ENCODE measurements at places on chromosomes 4 and X.

DNA sequence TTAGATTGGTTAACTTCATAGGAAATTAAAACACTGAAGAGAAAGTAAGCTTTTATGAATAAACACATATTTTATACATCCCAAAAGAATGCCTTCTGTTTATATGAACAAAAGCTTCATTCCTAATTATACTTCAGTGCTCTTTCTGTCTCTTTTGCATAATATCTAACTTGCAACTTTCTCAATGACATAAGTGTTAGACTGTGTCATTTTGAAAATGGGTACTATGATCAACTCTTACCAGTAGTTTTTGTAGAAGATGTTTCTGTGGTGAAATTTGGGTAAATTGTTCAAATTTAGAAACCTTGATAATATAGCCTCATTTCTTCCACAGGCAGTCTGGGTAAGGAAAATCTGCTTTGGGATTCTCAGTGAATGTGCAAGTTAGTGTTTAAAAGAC lies 991.4 kb downstream of the CCSER1 start:
- no peak for DNase-seq

DNA sequence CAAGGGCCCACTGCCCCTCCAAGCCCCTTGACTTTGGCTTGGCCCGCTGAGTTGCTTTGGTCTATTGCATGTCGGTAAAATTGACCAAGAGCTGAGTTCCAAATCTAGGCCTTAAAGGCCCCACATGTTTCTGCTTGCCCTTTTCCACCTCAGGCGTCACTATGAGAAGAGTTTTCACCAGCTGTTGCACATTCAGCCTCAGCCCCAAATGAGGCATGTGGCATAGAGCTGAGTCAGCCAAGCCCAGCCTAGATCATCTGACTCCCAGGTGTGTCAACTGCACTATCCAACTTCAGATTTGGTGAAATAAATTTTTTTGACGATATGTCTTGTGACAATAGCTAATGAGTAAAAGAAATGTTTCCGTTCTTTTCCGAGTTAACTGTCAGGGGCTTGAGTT lies 424.5 kb upstream of the FAM47C start:
- no peak for DNase-seq

GRCh38 chr4:159297091-159297490 lies 194.2 kb downstream of the RAPGEF2 start:
- DNase-seq = no peak

GRCh38 chrX:55709735-55710134 lies 7.8 kb upstream of the RRAGB start:
- no peak for DNase-seq

GRCh38 chrX:101442085-101442484 lies 34.1 kb downstream of the HNRNPH2 start:
- DNase-seq = no peak

DNA sequence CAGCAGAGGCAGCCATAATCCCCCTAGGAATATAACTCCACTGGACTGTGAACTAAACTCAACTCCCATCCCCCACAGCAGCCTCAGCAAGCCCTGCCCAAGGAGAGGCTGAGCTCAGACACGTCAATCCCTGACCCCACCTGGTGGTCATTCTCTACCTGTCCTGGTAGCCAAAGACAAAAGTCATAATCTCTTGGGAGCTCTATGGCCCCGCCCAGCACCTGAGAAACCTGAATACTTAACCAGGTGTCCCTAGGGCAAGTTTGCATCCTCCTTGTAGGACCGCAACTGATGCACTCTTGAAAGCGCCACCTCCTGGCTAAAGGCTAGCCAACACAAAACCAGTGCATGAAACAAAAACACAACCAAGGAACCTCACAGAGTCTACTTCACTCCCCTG lies 18.4 kb downstream of the CT47B1 start:
- DNase-seq = no peak

DNA sequence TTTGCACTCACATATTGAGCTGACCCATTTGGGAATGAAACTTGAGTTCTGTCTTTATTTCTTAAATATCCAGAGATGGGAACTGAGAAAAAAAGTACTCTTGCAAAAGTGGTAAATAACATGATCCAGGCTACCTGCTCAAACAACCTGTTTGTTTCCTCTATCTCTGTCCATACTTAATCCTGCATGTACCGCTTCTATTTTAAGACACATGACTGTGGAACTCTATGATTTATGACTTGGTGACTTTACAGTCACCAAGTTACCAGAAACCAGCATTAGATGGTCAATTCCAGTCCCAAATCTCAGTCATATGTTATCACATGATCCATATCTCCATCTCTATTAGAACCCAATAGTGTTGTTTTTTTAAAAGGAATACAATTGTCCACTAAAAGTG lies 606.7 kb downstream of the EPHA5 start:
- no peak for DNase-seq

- DNase-seq = no peak
Measured at GRCh38 chrX:21004835-21005234, 369.4 kb upstream of the CNKSR2 start.

DNA sequence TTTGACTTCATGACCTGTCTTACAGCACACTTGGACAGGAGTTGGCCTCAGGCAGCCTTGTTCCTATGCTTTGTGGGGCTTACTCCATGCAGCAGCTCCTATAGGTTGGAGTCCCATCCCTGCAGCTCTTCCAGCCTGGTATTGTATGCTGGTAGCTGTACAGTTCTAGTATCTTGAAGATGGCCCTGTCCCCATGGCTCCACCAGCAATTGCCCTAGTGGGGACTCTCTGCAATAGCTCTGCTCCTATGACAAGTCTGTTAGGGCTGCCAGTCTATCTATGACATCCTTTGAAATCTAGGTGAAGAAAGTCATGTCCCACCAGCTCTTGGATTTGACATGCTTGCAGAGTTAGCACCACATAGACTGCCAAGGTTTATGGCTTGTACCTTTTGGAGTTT lies 252.6 kb downstream of the ANTXR2 start:
- DNase-seq = no peak

DNA sequence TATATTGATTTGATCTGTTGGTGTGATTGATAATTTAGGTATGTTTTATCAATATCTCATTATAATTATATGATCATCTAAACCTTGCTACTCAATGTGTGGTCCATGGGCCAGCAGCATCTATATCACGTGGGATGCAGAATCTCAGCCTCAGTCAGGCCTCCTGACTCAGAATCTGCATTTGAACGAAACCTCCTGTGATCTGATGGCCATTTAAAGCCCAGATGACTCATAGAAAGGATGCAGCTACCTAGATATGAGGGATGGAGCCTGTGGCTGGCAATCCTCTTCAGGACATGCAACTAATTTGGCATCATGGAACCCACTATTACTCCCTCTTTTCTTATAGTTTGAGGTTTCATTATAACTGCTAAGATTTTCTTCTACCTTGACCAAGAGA lies 11.3 kb upstream of the CHRNA9 start:
- DNase-seq = no peak

DNA sequence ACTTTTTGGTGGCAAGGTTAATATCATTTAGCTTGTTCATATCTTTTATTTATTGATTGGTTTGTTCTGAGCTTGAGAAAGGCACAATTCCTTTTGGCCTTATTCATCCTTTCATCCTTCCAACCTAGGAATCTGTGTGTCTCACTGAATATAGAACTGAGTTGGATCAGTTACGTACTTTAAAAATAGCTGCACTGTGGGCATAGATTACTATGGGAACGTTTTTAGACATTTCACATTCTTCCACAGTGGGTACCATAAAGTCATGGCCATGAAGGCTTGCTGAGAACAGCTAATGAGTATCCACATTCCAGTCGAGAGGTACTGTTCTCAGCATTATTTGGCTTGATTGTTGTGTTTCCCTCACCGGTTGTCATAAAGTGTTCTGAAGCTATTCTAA lies 217.0 kb upstream of the DKK2 start:
- no peak for DNase-seq

- no peak for DNase-seq
Measured at GRCh38 chr4:94390804-94391410, 48.3 kb upstream of the HPGDS start.

DNA sequence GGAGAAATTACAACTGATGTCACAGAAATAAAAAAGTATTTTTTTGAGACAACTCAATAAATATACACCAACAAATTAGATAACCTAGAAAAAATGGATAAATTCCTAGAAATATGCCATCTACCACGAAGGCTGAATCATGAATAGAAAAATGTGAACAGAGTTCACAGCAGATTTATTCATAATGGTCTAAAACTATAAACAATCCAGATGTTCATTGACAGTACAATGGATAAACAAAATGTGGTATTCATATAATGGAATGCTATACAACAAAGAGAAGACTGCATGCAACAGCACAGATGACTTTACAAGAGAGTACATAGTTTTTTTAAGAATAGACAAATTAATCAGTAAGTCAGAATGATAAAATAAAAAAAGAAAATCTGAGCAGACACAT lies 55.2 kb downstream of the CLOCK start:
- DNase-seq = no peak

DNA sequence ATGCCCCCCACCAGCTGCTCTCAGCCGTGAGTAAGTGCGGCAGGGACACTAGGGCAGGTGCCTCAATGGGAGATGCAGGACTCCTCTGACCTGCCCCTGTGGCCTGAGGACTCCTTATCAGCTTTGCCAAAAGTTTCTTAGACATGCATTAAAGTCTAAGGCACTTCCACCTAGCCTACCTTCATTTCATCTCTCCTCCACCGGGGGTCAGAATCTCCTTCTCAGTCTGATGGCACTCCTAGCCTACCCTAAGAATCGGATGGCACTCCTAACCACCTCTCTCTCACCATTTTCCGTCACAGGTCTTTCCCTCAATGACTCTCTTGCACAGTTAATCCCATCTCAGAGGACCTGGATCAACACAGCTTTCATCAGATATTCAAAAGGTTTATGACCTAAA lies 85.9 kb downstream of the OTC start:
- no peak for DNase-seq

GRCh38 chr4:150818661-150819060 lies 196.4 kb downstream of the LRBA start:
- DNase-seq = no peak

DNA sequence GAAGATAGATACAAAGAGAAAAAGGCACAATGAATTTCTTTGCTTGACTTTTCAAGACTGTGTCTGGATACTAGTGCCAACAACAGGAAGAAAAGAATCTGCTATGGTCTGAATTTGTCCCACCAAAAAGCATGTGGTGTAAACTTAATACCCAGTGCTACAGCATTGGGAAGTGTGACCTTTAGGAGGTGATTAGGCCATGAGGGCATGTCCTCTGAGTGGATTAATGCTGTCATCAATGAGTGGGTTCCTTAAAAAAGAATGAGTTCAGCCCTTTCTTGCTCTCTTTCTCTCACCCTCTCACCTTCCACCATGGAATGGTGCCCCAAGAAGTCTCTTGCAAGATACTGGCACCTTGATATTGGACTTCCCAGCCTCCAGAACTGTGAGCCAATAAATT lies 155.7 kb upstream of the GPRIN3 start:
- DNase-seq = no peak

GRCh38 chrX:130418066-130418465 lies 16.3 kb downstream of the RBMX2 start:
- DNase-seq = no peak

- DNase-seq = no peak
Measured at GRCh38 chrX:129115104-129115503, 408.2 kb downstream of the SMARCA1 start.

DNA sequence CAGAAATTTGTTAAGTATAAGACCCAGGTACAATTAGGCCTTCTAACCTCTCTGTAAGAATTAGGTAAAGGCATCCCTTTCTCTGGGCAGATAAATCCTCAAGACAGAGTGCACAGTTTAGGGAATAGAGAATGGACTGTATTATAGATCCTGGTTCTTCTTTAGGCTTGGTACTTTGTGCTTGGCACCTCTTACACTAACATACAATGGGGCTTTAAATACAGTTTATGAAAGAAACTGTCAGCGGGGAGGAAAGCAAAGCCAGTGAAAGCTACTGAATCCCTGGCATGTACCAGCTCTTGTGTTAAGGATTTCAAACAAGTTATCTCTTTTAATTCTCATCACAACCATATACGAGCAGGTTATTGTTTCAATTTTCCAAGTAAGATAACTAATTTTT lies 1350.0 kb downstream of the ADGRL3 start:
- DNase-seq = no peak

GRCh38 chr4:634599-634985 lies 9.2 kb downstream of the PDE6B start:
- DNase-seq = no peak

DNA sequence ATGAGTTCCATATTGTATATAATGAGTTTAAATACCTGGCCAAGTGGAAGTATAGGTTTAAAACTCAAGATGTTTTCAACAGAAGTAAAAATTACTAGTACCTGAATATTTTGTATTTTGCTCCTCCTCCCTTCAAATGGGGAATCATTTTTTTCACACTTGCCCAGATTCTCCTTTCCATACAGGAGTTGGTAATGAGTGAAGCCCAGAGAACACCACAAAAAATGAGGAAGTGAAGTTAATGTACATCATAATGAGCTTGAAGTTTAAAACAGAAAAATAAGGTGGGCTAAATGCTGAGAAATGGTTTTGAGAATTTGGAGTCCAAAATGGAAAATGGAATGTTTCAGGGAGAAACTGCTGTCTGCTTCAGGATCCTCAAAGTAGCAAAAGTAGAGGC lies 364.8 kb upstream of the EMCN start:
- no peak for DNase-seq

DNA sequence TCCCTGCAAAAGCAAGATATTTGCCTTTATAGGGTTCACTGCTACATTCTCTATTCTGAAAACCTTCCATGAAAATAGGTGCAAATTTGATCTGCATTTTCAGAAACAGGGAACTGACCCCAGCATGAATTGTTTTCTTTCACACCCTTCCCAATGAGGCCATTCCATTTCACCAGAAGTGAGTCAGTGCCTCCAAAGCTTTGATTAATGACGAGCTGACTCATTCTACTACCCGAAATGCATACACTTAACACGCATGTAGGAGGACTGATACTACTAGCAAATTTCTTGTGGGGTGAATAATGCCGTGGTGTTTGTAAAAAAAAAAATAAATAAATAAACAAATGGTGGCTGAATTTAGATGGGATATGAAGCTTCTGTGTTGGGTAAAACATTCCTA lies 146.9 kb upstream of the FGF13 start:
- DNase-seq = no peak

DNA sequence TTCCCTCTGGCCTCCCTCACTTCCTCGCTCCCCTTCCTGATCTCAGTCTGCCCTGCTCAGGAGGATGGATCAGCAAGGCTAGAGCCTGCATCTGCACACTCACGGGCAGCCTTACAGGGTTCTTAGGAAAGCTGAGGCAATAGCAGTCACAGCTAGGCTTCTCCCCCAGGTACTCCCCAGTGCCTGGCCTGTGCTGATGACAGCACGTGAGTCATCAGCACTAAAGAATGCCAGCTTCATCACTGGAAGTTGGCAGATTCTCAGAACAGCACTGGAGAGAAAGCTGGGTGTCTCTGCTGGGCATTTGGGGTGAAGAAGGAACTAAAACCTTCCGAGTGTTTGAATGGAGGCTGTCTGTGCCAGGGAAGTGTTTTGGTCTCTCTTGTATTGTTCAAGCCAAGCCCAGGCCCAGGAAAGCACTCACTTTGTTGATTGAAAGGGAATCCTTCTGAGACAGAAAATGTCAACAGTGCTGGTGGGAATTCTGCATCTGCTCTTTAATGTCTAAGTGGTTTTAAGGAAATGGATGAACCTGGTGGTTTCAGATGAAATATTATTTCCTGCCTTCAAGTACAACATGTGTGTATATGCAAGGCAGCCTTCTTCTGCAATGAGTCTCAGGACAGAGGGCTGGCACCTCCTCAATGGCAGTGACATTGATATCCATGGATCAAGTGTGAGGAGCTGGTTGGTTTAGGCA lies 73.0 kb upstream of the SCOC start:
- DNase-seq = no peak

- no peak for DNase-seq
Measured at GRCh38 chr4:109592367-109592766, 32.3 kb downstream of the MCUB start.

- DNase-seq = no peak
Measured at GRCh38 chr4:182238355-182238931, 4.8 kb upstream of the TENM3 start.
